ENCODE measurements at places on chromosomes 11 and 22. TPM values are rescaled to one million over a fixed set of nuclear protein-coding genes. Genes with fewer than 3 reads are reported as not detected.

DNA sequence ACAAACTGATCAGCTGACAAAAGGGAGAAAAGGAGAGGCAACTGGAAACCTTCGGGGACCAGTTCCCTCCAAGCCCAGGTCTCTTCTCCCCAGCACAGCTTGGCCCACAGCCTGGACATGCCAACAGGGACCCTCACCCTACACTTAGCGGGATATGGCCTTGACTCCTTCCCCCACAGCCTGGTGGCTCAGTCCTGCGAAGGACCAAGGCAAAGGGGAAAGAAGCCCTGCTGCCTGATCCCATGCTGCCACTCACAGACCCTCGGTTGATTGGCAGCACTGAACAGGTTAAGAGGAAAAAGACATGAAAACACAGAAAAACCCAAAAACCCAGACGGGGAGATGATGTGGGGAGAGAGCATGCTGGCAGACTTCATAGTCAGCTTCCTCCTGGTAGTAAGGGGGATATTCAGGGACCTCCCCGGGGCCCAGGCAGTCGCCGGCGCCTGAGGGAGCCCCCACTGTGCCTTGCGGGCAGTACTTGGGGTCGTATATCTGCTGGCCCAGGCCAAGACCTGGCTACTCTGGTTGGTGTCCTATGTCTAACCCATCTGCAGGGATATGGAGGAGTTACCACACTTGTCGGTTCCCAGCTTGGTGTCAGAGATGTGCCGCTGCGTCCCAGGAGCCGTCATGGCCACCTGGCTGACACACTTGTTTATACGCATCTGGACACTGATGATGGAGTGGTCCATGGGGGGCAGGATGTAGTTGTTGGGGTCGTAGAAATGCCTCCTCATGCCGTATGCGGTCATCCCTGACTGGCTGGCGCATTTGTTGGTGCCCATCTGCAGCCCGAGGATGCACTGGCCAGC lies 34.2 kb upstream of the HORMAD2 start:
- DNase-seq = no peak
- no peaks in the 10 kb centered on the region for H3K36me3 ChIP-seq
- no peak overlapping the region for H3K27ac ChIP-seq
- no peak overlapping the region for H3K4me3 ChIP-seq
- no peaks in the 10 kb centered on the region for H3K27me3 ChIP-seq

DNA sequence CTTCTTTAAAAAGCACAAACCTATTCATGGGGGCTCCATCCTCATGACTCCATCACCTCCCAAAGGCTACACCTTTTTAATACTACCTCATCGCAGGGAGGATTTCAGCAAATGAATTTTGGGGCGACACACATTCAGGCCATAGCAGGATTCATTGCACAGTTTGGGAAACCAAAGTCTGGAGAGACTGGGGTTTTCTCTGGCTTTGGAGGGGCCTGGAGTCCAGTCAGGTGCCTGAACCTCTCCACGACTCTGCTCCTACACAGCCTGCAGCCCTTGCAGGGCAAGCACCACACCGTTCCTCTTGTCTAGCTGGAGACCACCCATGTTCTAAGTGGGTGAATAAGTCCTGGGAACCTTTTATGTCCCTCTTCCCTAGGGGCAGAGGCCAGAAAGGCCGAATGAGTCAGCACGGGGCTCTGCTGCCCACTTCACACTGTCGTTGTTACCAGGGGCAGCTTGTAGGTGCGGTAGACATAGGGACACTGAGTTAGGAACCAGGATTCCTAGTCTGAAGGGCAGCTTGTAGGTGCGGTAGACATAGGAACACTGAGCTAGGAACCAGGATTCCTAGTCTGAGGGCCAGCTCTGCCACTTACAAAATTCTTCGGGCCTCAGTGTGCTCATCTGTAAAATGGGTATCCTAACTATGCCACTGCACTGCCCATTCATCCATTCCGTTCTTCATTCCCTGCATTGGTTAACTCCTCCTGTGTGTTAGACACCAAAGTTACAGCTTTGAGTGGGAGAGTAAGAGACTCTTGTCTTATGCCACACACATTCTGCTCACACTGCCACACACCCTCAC lies 251.7 kb upstream of the B3GAT1 start:
- no peak overlapping the region for H3K4me3 ChIP-seq
- no peaks in the 10 kb centered on the region for H3K4me1 ChIP-seq
- peaks cover 4% of the 10 kb centered on the region for H3K27me3 ChIP-seq
- H3K27ac ChIP-seq = no peak overlapping the region
- H3K36me3 ChIP-seq = peaks cover 6% of the 10 kb centered on the region
- no peak for DNase-seq

- H3K27ac ChIP-seq = no peak overlapping the region
- H3K27me3 ChIP-seq = no peaks in the 10 kb centered on the region
- DNase-seq = no peak
- no peaks in the 10 kb centered on the region for H3K36me3 ChIP-seq
Measured at GRCh38 chr22:47130883-47131631, 368.6 kb downstream of the TBC1D22A start.

DNA sequence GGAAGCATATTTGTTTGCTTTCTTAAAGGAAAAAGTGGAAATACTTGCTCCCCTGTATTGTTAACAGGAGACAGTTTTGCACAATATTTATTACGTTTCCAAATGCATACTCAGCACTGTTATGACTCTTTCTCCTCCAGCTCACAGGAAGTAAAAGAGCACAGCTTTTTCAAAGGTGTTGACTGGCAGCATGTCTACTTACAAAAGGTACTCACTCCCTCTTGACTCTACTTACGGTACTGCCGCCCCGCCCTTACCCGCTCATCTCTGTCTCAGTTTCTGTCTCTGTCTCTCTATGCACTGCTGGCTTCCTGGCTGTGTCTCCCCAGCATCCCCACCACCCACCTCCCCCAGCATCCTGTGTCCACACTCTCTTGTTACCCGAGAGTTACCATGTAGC lies 32.2 kb upstream of the MYO18B start:
- peaks cover 13% of the 10 kb centered on the region for H3K36me3 ChIP-seq
- no peak overlapping the region for H3K4me3 ChIP-seq
- peak; percentile 22 for DNase-seq
- peak overlapping the region; percentile 16 for H3K27ac ChIP-seq
- H3K27me3 ChIP-seq = no peaks in the 10 kb centered on the region
- H3K4me1 ChIP-seq = peaks cover 4% of the 10 kb centered on the region

DNA sequence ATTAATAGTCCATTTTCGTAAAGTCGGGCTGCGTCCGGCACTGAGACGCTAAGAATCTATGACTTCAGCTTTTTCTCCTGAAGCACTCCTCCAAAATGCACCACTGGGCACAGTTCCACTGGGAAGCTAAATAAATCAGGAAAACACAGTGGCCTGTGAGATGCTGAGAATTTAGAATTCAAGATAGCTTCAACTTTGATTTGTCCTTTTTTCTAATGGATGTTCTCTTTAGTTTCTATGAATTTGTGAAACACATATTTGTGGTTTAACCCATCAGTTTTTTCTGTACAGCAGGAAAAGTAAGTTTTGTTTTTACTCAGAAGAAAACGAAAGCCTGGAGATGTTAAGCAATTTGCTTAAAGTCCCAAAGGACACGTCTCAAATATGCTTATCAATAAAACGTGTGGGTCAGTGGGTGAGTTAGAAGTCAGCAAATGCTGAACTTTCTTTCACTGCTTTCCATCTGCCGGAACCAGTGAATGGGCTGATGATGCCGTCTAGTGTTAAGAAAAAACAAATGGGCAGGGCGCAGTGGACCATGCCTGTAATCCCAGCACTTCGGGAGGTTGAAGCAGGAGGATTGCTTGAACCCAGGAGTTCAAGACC lies 40.7 kb upstream of the CLMP start:
- no peak overlapping the region for H3K27ac ChIP-seq
- peaks cover 20% of the 10 kb centered on the region for H3K4me1 ChIP-seq
- DNase-seq = no peak
- no peaks in the 10 kb centered on the region for H3K36me3 ChIP-seq
- H3K4me3 ChIP-seq = no peak overlapping the region
- no peaks in the 10 kb centered on the region for H3K27me3 ChIP-seq

GRCh38 chr11:1172729-1173117 lies 15.0 kb downstream of the MUC5AC start:
- H3K4me1 ChIP-seq = no peaks in the 10 kb centered on the region
- no peak for DNase-seq
- H3K27ac ChIP-seq = no peak overlapping the region
- no peak overlapping the region for H3K4me3 ChIP-seq
- no peaks in the 10 kb centered on the region for H3K27me3 ChIP-seq

DNA sequence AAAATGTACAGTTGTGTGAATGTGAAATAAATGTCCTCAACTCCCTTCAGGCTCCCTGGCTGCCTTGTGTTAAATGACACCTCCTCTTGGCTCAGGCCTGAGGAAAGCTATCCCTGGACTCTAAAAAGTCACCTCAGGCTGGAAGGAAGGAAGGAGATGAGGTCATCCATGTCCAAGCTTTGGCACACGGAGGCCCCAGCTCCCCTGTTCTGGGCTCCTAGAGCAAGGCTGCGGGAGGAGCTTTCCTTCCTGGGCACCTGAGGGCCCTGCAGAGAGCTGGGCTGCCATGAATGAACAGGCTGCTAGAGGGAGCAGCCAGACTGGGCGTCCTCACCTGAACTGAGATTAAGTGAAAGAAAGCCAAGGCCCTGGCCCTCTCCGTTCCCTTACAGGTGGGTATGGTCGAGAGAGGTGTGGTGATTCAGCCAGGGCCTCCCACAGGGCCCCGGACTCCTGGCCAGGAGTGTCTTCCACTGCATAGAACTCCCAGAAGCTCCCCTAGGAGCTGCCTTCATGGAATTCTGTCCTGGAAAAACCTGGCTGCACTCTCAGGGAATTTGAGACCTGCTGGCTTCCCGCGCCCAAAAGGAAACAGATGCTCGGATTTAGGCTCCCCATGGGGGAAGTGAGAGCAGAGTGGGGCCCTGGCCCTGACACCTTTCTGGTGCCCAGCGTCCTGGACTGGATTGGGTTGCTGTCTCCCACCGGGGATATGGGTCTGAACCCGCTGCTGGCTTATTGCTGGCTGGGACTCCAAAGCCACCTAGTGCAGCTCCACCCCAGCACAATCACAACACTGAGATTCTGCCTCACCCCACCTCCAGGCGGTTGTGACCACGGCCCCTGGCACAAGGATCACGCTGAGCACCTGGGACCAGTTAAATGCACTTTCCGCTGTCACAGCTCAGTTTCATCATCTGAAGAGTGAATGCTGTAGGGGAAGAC lies 22.2 kb downstream of the MYBPC3 start:
- H3K4me3 ChIP-seq = no peak overlapping the region
- DNase-seq = no peak
- H3K27ac ChIP-seq = no peak overlapping the region
- peaks cover 4% of the 10 kb centered on the region for H3K36me3 ChIP-seq
- no peaks in the 10 kb centered on the region for H3K4me1 ChIP-seq

- no peak for DNase-seq
- no peaks in the 10 kb centered on the region for H3K27me3 ChIP-seq
- H3K4me1 ChIP-seq = peaks cover 3% of the 10 kb centered on the region
Measured at GRCh38 chr11:118084247-118084646, 2.5 kb downstream of the SMIM35 start.

DNA sequence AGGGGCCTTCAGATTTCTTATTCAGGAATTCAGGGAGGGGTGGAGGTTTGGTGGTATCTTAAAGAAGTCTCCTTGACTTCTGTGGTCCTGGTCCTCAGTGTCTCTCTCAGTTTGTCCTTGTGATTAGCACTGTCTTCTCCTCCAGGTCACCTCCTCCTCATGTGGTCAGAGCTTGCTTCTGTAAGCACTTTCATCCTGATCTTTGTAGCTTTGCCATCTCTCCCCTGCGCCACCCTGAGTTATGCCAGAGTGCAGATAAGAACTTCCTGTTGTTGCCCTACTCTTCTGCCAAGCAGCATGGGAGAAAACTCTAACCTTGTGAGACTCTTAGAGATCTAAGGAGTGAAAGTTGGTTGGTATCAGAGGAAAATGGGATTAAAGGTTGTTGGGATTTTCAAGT lies 30.9 kb downstream of the MICAL2 start:
- no peak overlapping the region for H3K27ac ChIP-seq
- H3K4me3 ChIP-seq = no peak overlapping the region
- no peaks in the 10 kb centered on the region for H3K27me3 ChIP-seq
- DNase-seq = no peak
- H3K36me3 ChIP-seq = peaks cover 25% of the 10 kb centered on the region

- peaks cover 22% of the 10 kb centered on the region for H3K27me3 ChIP-seq
- DNase-seq = no peak
- no peaks in the 10 kb centered on the region for H3K4me1 ChIP-seq
- H3K4me3 ChIP-seq = no peak overlapping the region
Measured at GRCh38 chr11:122375687-122376399, 259.8 kb upstream of the BLID start.

LRFN4 gene
- total RNA-seq = 37.8 TPM

PATE4 gene
- total RNA-seq = not detected

OR6A2 gene
- total RNA-seq = 0.10 TPM

FAM111B gene
- 46.1 TPM for total RNA-seq

OR51E2 gene
- total RNA-seq = not detected

SYT9 gene
- not detected for total RNA-seq

DERL3 gene
- total RNA-seq = 4.0 TPM

APLNR gene
- total RNA-seq = not detected

MMP3 gene
- total RNA-seq = not detected

PANX3 gene
- not detected for total RNA-seq

All from activated naive CD8-positive, alpha-beta T cell treated with anti-CD3 and anti-CD28 coated beads for 36 hours (primary cell).